ENCODE measurements at places on chromosomes 3 and 15.

DNA sequence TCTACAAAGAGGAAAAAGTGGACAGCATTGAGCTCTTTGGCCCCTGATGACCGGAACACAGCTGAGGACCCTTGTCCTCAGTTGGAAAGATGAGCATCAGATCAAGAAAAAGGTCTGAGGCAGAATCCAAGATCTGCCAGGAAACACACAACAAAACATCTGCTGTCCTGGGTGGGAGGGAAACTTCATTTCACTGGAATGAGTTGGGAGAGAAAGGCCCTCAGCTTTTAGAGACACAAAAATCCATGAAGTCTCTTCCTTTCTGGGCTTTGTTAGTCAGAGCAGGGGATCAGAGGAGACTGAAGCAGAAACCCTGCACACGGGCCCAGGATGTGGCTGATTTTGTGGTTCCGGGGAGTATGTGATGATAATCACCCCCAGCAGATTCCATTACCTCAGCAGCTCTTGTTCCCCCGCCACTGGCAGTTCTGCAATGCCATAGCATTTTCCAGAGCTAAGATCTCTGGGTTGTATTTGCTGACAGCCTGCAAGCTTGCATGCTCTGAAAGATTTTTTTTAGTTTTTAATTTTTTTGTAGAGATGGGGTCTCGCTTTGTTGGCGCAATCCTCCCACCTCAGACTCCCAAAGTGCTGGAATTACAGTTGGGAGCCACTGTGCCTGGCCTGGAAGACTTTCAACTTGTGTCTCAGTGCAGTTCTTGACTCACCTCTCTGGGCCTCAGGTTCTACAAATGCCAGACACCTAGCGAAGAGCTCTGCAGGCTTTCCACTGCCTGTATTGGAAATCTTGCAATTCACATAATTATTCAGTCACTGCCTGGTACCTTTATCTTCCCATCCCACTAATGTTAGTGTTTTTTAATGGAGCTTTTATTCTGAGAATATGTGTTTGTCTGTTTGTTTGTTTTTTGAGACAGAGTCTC is 5.8 kb upstream of the TATDN2 start:
- no peaks in the 10 kb centered on the region for H3K4me1 ChIP-seq
- no peaks in the 10 kb centered on the region for H3K36me3 ChIP-seq
- no peak for DNase-seq
- H3K4me3 ChIP-seq: no peak overlapping the region

DNA sequence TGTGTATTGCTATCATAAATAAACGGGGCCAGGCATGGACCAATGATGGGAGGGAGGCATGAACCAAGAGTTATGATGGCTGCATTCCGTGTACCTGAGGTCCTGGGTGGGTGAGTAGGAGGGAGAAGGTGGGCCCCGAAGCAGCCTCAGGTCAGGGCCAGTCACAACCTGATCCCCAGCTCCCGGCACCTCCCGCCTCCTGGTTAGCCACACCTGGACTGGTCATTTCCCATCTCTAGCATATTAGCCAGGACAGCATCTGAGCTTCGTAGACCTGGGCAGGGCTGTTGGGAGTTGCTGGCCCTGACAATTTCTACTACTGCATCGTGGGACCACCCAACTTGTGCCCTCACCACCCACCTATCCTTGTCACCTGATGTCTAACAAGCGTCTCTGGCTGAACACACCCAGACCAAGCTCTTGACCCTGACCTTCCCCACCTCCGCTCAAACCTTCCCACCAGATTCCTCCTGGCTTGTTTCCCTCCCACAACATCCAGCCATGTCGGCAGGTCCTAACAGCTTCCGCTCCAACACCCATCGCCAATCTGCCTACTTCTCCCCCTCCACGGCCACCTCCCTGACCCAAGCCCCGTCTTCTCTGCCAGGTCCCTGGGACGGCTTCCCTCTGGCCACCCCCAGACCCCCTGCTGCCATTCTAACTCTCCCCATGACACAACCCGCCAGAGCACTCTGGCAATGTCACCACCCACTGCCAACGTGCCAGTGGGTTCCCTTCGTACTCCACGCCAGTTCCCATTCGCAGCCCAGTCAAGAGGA is 133.8 kb upstream of the IQSEC1 start:
- peaks cover 18% of the 10 kb centered on the region for H3K27me3 ChIP-seq
- no peak overlapping the region for H3K27ac ChIP-seq
- H3K36me3 ChIP-seq: no peaks in the 10 kb centered on the region
- no peaks in the 10 kb centered on the region for H3K4me1 ChIP-seq
- DNase-seq: no peak

GRCh38 chr15:36961956-36962355 is 138.4 kb downstream of the MEIS2 start:
- peaks cover 3% of the 10 kb centered on the region for H3K4me1 ChIP-seq
- H3K36me3 ChIP-seq: no peaks in the 10 kb centered on the region
- no peaks in the 10 kb centered on the region for H3K27me3 ChIP-seq
- no peak overlapping the region for H3K4me3 ChIP-seq
- no peak for DNase-seq

GRCh38 chr3:186971578-186971977 is 41.3 kb downstream of the ST6GAL1 start:
- H3K27ac ChIP-seq: no peak overlapping the region
- no peak for DNase-seq
- peaks cover 29% of the 10 kb centered on the region for H3K36me3 ChIP-seq
- H3K4me1 ChIP-seq: peaks cover 11% of the 10 kb centered on the region
- no peak overlapping the region for H3K4me3 ChIP-seq
- H3K27me3 ChIP-seq: no peaks in the 10 kb centered on the region

- no peak overlapping the region for H3K27ac ChIP-seq
- no peak overlapping the region for H3K4me3 ChIP-seq
- H3K36me3 ChIP-seq: no peaks in the 10 kb centered on the region
- peaks cover 55% of the 10 kb centered on the region for H3K27me3 ChIP-seq
- H3K4me1 ChIP-seq: no peaks in the 10 kb centered on the region
These were observed 3.3 kb upstream of the GMNC start for GRCh38 chr3:190865828-190866227.

- H3K4me1 ChIP-seq: peaks cover 25% of the 10 kb centered on the region
- peak overlapping the region; percentile 6 for H3K4me3 ChIP-seq
- peak overlapping the region; percentile 70 for H3K27ac ChIP-seq
- no peaks in the 10 kb centered on the region for H3K27me3 ChIP-seq
- H3K36me3 ChIP-seq: peaks cover 40% of the 10 kb centered on the region
These were observed 96.5 kb upstream of the RAD18 start for GRCh38 chr3:9059489-9060400.

GRCh38 chr3:134441821-134442220 is 44.0 kb downstream of the ANAPC13 start:
- no peaks in the 10 kb centered on the region for H3K27me3 ChIP-seq
- DNase-seq: no peak
- H3K27ac ChIP-seq: no peak overlapping the region
- no peak overlapping the region for H3K4me3 ChIP-seq
- H3K36me3 ChIP-seq: no peaks in the 10 kb centered on the region

GRCh38 chr3:53704363-53704725 is 141.9 kb downstream of the CHDH start:
- no peak overlapping the region for H3K4me3 ChIP-seq
- no peaks in the 10 kb centered on the region for H3K36me3 ChIP-seq

DNA sequence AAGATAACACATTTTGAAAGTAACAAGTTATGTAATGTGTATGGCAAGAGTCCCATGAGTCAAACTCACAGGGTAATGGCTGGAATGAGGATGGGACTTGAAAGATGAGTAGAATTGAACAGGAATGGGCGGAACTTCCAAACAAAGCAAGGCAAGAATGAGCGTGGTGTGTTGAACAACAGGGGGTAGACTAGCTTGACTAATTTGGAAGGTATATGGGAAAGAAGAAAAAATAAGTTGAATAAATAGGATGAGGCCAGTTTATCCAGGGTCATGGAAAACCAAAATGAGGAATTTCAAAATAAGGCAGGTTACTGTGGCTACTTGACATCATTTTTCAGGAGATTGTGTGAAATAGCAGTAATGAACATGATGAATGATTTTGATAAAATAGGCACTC is 2.5 kb upstream of the DPH6 start:
- H3K36me3 ChIP-seq: peaks cover 3% of the 10 kb centered on the region
- H3K27ac ChIP-seq: peak overlapping the region; percentile 14
- H3K27me3 ChIP-seq: no peaks in the 10 kb centered on the region
- no peak for DNase-seq
- H3K4me3 ChIP-seq: peak overlapping the region; percentile 98

- H3K27me3 ChIP-seq: no peaks in the 10 kb centered on the region
- H3K36me3 ChIP-seq: no peaks in the 10 kb centered on the region
- H3K4me1 ChIP-seq: peaks cover 4% of the 10 kb centered on the region
- DNase-seq: no peak
These were observed 14.9 kb upstream of the RFT1 start for GRCh38 chr3:53144862-53145712.

GRCh38 chr3:81769299-81769698 is 7.9 kb upstream of the GBE1 start:
- H3K27me3 ChIP-seq: no peaks in the 10 kb centered on the region
- H3K27ac ChIP-seq: no peak overlapping the region
- H3K36me3 ChIP-seq: no peaks in the 10 kb centered on the region
- H3K4me3 ChIP-seq: no peak overlapping the region
- DNase-seq: no peak

DNA sequence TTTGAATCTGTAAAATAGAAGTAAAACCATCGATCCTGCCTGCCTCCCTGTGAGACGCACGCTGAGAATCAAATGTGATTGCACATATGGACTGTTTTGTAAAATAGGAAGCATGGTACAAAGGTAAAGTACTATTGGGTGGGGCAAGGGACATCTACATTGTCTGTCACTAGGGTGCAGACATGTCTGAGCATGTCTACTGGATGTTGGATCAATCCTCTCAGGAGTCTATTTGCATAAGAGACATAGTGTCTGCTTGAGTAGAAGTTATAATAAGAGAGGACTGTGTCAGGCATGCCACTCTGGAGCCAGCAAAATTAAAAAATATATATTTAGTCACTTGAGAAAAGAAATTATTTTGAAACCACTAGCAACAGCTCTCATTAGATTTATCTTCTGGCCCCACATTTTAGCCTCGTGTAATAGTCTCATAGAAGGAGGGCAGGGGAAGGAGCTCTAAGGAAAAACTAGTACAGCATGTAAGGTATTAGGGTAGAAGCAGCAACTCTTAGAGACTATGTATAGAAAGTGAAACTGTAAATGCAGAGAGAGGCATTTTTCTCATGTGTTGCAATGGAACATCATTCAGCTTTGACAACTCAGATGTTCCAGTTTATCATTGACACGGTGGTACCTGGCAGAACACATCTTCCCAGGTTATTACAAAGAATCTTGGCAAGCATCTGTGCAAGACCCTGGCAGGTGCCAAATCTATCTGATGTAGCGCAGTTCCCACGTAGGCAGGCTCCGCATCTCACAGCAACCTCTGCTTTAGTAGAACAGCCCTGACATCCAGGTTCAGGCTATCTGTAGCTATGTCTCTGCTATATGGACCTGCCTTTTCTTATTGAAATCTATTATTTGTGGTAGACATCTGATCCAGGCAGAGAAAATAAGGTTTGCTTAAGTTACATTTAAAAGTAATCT is 85.2 kb upstream of the CHL1 start:
- no peak overlapping the region for H3K27ac ChIP-seq
- H3K27me3 ChIP-seq: no peaks in the 10 kb centered on the region
- DNase-seq: no peak
- H3K4me1 ChIP-seq: peaks cover 10% of the 10 kb centered on the region

DNA sequence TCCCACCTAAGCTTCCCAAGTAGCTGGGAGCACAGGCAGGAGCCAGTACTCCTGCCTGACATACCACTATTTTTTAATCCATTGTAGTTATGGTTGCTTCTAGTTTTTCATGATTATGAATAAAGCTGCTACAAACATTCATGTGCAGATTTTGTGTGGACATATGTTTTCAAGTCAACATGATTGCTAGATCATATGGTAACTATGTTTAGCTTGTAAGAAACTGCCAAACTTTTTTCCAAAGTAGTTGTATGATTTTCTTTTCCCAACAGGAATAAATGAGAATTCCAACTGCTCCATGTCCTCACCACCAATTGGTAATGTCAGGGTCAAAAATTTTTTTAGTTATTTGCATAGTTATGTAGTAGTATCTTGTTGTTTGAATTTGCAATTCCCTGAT is 136.8 kb upstream of the THRB start:
- DNase-seq: no peak
- H3K27me3 ChIP-seq: no peaks in the 10 kb centered on the region
- no peak overlapping the region for H3K27ac ChIP-seq
- no peak overlapping the region for H3K4me3 ChIP-seq

- H3K4me1 ChIP-seq: peaks cover 25% of the 10 kb centered on the region
- H3K27me3 ChIP-seq: peaks cover 81% of the 10 kb centered on the region
- H3K4me3 ChIP-seq: no peak within 1 kb of the TSS
These were observed at the start of gene ANKRD63 for GRCh38 chr15:40282869-40283614. ANKRD63 (minus strand) TSS chr15:40283064; CDS start chr15:40282586, 478 bp downstream.

DNA sequence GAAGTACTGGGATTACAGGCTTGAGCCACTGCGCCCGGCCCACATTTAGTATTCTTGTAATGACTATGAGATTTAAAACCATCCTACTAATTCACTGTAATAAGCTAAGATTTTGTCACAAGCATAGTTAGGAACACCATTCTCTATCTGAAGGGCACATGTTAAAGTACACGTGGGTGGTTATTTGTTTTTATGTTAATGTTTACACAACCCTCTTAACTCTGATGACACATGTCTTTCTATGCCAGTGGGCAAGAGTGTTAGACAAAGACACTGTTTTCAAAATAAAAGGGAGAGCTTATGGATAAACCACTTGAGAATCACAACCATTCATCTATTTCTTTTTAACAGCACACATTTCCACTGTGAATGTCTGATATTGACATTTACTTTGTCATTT is 537.6 kb upstream of the IL12A start:
- no peak for DNase-seq
- H3K27ac ChIP-seq: no peak overlapping the region
- H3K36me3 ChIP-seq: no peaks in the 10 kb centered on the region
- H3K4me1 ChIP-seq: no peaks in the 10 kb centered on the region
- H3K4me3 ChIP-seq: no peak overlapping the region
- H3K27me3 ChIP-seq: no peaks in the 10 kb centered on the region

DNA sequence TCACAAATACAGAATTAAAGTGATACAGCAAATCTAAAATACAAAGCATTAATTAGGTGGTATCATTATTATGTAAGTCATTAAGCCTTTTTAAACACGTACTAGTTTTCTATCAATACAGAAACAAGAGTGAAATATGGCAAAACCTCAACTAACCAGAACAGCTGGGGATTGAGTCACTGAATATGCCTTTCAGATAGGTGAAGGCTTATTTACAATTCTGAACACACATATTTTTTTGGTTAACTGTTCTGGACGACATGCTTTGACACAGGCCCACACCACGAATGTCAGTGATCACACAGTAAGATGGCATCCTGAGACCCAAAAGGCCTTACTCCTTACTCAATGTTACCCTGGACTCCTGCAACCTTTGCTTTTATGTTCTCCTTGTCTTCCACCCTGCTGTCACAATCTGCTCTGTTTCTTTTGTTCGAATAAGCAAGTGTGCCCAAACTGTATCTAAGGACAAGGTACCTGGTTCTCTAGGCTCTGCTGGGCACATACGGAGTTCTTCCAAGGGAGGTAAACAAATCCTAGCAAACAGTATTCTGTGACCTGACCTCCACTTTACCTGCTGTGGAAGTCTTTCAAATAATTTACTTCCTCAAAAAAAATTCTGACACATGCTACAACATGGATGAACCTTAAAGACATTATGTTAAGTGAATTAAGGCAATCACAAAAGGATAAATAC is 7.0 kb downstream of the SFMBT1 start:
- peaks cover 21% of the 10 kb centered on the region for H3K4me1 ChIP-seq
- H3K36me3 ChIP-seq: no peaks in the 10 kb centered on the region
- no peaks in the 10 kb centered on the region for H3K27me3 ChIP-seq
- H3K27ac ChIP-seq: peak overlapping the region; percentile 10
- DNase-seq: no peak

GRCh38 chr3:47007482-47008233 is 28.2 kb downstream of the NBEAL2 start:
- DNase-seq: no peak
- no peak overlapping the region for H3K4me3 ChIP-seq
- no peak overlapping the region for H3K27ac ChIP-seq
- H3K36me3 ChIP-seq: no peaks in the 10 kb centered on the region
